ENCODE measurements at places on chromosomes 3 and 15.

GRCh38 chr3:118882353-118882947 is 152.2 kb downstream of the IGSF11 start:
- peak; percentile 70 for DNase-seq

DNA sequence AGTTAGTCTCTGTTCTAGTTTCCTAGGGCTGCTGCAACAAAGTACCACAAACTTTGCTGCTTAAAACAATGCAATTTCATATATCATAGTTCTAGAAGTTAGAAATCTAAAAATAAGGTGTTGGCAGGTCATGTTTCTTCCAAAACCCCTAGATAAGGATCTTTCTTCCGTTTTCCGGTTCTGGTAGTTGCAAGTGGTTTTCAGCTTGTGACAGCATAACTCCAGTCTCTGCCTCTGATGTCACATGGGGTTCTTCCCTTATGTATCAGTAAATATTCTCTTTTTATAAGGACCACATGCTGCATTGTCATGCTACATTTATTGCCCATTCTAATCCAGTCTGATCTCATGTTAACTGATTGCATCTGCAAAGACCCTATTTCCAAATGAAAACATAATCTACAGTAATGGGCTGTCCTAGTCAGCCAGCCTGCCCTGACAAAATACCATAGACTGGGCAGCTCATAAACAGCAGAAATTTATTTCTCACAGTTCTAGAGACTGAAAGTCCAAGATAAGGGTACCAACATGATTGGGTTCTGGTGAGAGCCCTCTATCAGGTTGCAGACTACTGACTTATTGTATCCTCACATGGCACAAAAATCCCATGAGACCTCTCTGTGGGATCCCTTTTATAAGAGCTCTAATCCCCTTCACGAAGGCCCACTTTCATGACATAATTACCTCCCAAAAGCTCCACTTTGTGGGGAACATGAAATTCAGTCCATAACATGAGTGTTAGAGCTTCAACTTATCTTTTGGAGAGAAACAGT is 642.0 kb upstream of the NAALADL2 start:
- no peak for DNase-seq

DNA sequence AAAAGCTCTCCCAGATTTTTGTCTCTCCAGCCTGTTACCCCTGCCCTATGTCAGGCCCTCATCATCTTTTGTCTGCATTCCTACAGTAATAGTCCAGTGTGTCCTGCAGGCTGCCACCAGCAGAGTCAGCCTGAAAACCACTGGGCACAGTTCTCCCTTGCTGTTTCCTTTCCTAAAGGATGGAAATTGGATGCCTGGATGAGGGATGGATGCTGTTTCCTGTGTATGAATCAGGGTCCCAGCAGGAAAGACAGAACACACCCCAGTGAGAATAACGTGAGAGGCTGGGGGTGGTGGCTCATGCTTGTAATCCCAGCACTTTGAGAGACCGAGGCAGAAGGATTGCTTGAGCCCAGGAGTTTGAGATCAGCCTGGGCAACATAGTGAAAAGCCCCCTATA is 3.3 kb upstream of the SNX33 start:
- no peak for DNase-seq

GRCh38 chr3:43584043-43584826 is 37.6 kb downstream of the ANO10 start:
- DNase-seq = no peak

- DNase-seq = no peak
Measured at GRCh38 chr15:32004249-32004648, 26.1 kb upstream of the CHRNA7 start.

DNA sequence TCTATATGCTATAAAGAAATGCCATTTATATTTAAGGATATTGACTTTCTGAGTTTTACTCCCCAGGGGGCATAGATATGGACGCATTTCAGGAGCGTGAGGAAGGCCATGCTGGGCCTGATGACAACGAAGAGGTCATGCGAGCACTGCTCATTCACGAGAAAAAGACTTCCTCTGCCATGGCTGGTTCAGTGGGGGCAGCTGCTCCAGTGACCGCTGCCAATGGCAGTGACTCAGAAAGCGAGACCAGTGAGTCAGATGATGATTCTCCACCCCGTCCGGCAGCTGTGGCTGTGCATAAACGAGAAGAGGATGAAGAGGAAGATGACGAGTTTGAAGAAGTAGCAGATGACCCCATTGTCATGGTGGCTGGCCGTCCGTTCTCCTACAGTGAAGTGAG is 38.4 kb downstream of the GTF2E1 start:
- no peak for DNase-seq

DNA sequence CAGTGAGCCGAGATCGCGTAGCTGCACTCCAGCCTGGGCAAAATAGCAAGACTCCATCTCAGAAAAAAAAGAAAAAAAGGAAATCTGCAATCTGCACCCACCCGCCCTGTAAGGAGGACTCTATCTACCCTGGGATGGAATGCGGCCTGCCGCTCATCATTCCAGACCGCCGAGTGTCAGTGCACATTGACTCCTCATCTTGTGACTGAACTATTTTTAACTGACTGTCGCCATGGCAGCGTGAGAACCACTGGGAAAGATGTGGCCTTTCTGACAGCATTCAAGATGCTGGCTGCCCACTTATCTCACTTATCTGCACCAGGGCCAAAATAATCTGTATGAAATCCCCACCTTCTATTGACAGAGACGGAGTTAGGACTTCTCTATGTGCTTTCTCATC is 38.8 kb upstream of the ANKRD34C start:
- no peak for DNase-seq

DNA sequence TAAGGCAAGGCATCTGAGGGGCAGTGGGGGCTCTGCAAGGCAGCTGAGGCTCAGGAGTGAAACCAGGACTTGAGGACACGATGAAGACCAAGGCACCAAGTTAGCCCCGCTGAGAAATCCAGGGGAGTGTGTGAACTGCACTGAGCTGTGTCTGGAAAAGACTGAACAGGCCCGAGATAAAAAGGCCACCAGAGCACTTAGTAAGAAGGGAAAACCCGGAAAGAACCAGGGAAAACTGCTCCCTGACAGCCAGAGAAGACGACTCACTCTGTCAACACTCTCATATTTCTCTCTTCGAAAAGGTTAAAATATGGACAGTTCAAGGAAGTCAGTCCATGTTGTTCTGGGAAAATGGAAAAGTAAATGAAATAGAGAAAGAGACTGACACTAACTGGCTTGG is 109.0 kb downstream of the SEC22A start:
- DNase-seq = no peak

DNA sequence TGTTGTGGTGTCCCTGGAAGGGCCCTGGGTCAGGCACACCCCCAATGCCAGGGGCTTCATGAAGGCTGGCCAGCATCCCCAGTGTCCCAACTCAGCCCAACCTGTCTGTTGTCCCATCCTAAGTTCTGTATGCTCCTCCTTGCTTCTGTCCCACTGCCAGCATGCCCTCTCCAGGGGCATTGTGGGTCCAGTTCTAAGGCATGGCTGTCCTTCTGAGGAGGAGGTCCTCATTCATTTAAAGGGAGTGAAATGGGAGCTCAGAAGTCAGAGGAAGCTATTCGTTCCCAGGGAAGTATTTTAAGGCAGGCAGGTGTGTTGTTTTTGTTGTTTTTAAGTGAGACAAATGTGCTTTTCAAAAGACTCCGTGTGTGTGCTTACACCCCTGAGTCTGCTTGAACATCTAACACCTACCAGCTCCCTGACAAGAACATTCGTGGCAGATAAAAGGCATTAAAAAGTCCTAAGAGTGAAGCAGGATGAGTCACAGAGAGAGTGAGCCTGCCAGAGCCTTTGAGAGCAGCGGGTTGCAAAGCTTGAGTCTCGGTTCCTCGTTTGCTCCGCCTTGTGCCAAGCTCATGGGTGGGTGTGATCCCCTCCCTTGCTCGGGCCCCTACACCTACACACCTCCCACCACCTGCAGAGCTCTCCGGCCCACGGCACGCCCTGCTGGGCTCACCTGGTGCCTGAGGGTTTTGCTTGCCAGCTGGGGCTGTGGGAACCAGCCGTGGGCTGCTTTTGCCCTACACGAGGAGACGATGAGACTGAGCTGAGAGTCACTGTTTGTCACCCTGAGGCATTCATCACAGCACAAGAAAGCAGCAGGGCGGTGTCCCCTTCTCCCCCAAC is 183.4 kb upstream of the TOPAZ1 start:
- peak; percentile 4 for DNase-seq

DNA sequence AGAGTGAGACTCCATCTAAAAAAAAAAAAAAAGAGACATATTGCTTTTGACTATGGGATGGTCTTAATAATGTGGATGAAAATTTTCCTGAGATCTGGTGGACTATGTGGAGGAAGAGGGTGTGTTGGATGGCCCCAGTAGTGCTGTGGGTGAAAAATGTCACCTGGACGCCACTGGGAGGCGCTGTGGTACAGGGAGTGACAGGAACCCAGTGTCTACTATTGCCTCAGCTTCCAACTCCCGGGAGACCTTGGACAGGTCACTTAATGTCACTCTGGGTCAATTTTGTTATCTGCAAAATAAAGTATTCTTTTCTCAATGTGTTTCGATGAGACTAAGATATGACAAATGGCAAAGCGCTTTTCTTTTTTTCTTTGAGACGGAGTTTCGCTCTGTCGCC is 27.7 kb upstream of the DCP1A start:
- DNase-seq = peak; percentile 85

- no peak for DNase-seq
Measured at GRCh38 chr15:87528873-87529272, 727.7 kb downstream of the NTRK3 start.

GRCh38 chr3:128492671-128493569 is at the start of gene GATA2:
Gene GATA2 (minus strand): TSS chr3:128493201. CDS start chr3:128487031, 6,170 bp downstream.
- DNase-seq = no peak

GRCh38 chr3:41277790-41278465 is 78.6 kb downstream of the CTNNB1 start:
- DNase-seq = no peak
